ENCODE measurements at places on chromosomes 12 and 14. TPM values are rescaled to one million over a fixed set of nuclear protein-coding genes. Genes with fewer than 3 reads are reported as not detected.

C1S gene
- 0.38 TPM for total RNA-seq

GRCh38 chr12:43103866-43104265 is 448.1 kb downstream of the ADAMTS20 start:
- H3K4me1 ChIP-seq: no peaks in the 10 kb centered on the region
- H3K27ac ChIP-seq: no peak overlapping the region
- no peak overlapping the region for H3K4me3 ChIP-seq
- DNase-seq: no peak
- H3K27me3 ChIP-seq: no peaks in the 10 kb centered on the region
- no peaks in the 10 kb centered on the region for H3K36me3 ChIP-seq

DGKA gene
- total RNA-seq: 49.8 TPM

DNA sequence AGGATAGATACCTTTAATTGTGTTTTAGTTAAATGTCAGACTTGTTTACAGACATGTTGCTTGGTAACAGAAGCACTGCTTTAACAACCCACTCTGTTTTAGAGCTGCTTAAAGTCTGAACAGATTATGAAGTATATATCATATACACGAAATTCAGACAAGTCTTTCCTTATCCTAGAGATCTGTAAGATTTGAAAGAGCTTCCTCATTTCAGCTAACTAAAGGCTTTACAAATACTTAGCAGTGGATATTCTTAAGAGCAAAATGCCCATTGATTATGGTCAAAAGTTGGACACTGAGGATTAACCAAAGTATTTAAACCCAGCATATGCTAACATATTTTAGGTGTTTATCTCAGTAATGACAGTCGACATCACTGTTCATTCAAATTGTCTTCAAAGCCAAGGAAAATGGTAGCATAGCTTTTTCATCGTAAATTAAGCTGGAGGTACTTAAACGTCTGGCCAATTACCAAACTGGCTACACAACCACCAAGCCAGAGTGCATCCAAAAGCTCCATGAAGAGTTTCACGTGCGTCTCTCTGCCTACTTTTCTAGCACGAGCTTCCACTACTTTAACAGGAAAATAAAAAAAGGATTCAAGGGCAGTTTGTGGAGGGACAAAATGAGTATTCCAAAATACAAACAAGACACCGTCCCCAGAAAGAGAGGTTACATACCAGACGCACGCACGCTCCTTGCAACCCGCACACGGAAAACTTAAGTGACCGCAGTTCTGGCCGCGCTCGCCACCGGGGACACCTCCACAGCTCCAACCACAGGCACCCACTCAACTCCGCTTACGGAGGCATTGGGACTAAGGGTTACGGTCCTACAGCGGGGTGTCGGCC is 565 bp downstream of the CEP83 start:
- no peaks in the 10 kb centered on the region for H3K27me3 ChIP-seq
- no peaks in the 10 kb centered on the region for H3K36me3 ChIP-seq
- peak overlapping the region; percentile 66 for H3K4me3 ChIP-seq

GRCh38 chr14:74309125-74310022 is 6.6 kb upstream of the ABCD4 start:
- DNase-seq: no peak
- H3K4me1 ChIP-seq: no peaks in the 10 kb centered on the region
- no peaks in the 10 kb centered on the region for H3K36me3 ChIP-seq

- H3K27ac ChIP-seq: no peak overlapping the region
- no peaks in the 10 kb centered on the region for H3K27me3 ChIP-seq
- peak; percentile 23 for DNase-seq
Measured at GRCh38 chr14:52494444-52494843, 57.9 kb downstream of the TXNDC16 start.

- H3K27me3 ChIP-seq: no peaks in the 10 kb centered on the region
- H3K4me3 ChIP-seq: no peak overlapping the region
- H3K4me1 ChIP-seq: no peaks in the 10 kb centered on the region
Measured at GRCh38 chr12:4681732-4682131, 32.8 kb downstream of the NDUFA9 start.

GRCh38 chr12:68106160-68106559 is 53.4 kb downstream of the IFNG start:
- no peaks in the 10 kb centered on the region for H3K36me3 ChIP-seq
- H3K4me1 ChIP-seq: no peaks in the 10 kb centered on the region
- H3K27me3 ChIP-seq: no peaks in the 10 kb centered on the region
- no peak overlapping the region for H3K27ac ChIP-seq

DNA sequence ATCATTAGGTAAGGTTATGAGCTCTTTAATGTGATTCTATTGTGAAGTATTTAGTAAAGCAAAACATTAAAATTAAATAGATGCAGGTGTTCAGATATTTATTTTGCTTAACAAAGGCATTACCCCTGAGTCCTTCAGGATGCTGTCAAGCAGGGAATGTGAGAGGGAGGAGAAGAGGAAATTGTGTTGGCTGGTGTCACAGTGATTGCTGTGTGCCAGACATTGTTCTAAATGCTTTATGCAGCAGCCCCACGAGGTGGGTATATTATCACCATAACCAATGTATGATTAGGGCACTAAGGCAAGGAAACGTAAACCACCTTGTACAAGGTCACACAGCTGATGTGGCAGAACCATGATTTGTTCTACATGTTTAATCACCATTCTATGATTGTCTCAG is 80.1 kb downstream of the STAB2 start:
- no peaks in the 10 kb centered on the region for H3K36me3 ChIP-seq
- H3K4me3 ChIP-seq: no peak overlapping the region
- H3K4me1 ChIP-seq: no peaks in the 10 kb centered on the region
- peak; percentile 80 for DNase-seq

LMNTD1 gene
- not detected for total RNA-seq
